Kidney (tissue), 22 donors: ENCODE measurements at places on chromosomes 6 and 20. TPM values are rescaled to one million over a fixed set of nuclear protein-coding genes. Genes with fewer than 3 reads are reported as not detected.

DNA sequence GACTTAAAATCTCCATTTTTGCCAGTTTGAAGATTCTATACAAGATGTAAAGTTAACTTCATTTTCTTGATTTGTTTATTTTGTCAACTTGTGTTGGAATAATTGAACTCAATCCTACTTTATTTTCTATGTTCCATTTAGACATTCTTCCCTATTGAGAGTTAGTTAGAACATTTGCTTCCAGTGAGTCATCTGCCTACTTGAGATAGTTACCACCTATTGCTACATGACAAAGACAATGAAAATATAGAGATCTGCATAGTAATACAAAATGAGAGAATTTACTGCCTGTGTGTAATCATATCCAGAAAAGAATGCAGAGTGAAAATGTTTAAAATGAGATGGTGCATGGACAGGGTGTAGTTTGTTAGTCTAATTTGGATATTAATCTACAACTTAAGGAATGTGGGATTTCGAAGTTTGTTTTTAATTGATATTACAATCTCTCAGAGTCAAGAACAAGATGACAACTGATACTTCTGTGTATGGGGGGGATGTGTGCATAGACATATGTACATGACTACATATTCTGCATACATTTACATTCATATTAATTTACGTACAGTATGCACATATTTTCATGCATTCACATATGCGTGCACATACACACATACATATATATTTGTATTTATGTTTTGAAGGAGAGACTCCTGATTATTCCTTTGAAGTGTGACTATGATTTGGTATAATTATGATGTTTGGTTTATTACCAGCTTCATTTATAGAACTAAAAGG lies 420.1 kb downstream of the NKAIN2 start:
- DNase-seq: no peak

- DNase-seq: no peak
These were observed 286.2 kb upstream of the EXOC2 start for GRCh38 chr6:978937-979685.

TAAR8 gene
- not detected for total RNA-seq

GRCh38 chr6:31116661-31117385 lies 2.2 kb downstream of the PSORS1C1 start:
- DNase-seq: peak; percentile 12

CD83 gene
- total RNA-seq: 4.0 TPM

BMP7 gene
- total RNA-seq: 1.6 TPM

GRCh38 chr6:28580475-28580874 lies 54.8 kb downstream of the GPX5 start:
- no peak for DNase-seq

PRL gene
- total RNA-seq: not detected

DNA sequence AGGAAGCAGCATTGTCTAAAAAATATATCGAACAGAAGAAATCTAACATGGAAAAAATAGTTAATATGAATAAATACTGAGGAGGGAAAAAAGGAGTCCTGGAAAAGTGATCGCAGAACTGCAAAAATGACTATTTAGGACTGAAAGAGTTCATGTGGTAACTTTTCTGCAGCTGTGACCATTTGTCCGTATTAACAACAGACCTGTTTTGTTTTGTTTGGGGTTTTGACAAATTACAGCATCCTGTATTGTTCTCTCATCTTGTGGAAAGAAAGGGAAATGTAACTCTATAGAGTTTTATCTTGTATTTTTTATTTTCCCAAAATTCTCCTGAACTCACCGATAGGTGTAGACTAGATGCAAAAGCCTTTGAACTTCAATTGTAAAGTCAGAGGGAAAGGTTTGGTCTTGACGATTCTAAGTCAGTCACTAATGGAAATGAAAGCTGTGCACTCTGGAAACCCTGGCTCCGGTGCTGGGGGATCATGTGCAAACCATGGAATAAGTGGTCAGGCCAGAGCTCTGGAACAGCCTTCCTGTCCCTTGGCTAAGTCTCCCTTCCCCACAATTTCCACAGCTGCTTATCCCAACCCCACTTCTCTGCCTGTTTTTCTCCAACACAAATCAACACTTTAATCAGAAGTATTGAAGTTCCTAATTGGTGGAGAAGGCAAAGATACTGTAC lies 51.2 kb upstream of the MARCKS start:
- no peak for DNase-seq

DNA sequence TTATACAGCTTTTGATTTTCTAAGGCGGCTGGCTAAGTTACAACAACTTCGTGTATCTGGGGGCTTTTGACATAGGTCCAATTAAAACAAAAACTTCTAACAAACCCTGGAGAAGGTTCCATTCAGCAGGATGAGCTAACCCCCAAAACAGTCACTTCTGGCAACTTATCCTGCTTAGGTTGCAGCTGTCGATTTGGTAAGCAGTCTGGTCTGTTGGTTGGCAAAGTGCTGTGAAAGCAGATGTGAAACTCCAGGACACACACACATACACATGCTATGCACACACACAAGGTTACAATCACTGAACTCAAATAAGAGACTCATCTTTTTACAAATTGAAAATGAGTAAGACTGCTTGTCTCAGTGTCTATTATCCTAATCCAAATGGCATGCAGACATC lies 119.0 kb upstream of the STMND1 start:
- no peak for DNase-seq

GPLD1 gene
- total RNA-seq: 0.94 TPM

- no peak for DNase-seq
These were observed 152.6 kb downstream of the BCKDHB start for GRCh38 chr6:80259118-80259517.

SLC13A3 gene
- total RNA-seq: 31.5 TPM

SRF gene
- total RNA-seq: 30.6 TPM

- DNase-seq: no peak
These were observed 109.3 kb downstream of the THBS2 start for GRCh38 chr6:169144356-169144755.

IMPG1 gene
- not detected for total RNA-seq

PDE7B gene
- 15.4 TPM for total RNA-seq

DNA sequence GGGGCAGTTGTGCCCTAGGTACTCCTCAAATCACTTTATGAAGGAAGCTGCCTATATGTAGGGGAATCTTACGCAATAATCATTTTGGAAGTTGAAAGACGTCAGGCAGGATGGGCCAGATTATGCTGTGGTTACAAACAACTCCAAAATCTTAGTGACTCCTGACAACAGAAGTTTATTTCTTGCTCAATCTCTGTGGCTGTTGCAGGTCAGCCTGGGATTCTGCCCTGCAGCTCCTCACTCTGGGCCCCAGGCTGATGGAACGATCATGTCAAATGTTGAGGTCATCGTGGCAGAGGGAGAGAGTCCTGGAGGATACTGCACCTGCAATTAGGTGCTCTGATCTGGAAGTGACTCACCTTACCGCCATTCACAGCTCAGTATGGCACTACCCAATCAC lies 88.4 kb downstream of the ZDHHC14 start:
- no peak for DNase-seq

DNA sequence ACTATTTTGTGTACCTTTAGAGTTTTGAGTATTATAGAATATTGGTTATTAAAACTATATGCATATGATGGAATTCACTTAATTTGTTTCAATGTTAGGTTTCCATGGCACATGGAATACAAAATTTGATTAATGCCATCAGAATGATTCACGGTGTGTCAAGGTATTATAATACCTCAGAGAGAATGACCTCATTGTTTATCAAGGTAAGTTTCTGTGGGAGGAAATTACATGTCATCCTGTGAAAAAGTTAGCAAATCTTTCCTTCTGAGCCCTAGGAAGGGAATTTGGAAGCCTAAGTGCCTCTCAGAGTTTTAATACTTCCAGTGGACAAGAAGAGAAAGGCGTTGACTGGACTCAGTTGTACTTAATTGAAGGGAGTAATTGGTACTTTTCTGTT lies 40.8 kb downstream of the DNAH8 start:
- no peak for DNase-seq

DNA sequence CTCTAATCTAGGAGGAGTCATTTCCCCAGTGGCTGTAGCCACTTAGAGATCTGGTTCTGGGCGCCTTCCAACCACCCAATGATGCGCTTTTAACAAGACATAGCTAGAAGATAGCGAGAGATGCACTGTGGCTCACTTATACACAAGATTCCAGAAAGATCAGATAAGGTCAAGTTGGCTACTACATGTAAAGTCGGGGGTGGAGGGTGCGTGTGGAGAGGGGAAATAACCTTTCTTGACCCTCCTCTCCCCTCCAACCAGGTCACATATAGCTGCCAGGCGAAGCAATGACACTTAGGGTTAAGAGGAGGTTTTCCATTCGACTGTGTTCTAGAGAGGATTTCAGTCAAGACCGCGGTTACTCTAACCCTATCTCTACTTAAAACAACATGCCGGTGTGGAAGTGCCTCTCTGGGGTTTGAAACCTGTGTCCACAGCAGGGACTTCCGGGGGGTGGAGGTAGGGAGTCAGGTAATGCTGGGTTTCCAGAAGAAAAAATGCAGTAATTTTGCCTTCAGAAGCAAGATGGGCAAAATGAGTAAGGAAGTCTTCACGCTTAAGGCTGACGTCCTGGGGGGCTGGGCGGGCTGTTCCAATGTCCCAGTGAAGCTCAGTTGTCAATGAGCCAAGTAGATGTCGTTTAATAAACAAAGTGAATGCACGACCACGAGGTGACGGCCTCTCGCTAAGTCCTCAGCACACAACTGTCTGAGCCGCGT lies 1.8 kb upstream of the SIM1 start:
- no peak for DNase-seq

SLC17A2 gene
- total RNA-seq: 0.76 TPM

DNA sequence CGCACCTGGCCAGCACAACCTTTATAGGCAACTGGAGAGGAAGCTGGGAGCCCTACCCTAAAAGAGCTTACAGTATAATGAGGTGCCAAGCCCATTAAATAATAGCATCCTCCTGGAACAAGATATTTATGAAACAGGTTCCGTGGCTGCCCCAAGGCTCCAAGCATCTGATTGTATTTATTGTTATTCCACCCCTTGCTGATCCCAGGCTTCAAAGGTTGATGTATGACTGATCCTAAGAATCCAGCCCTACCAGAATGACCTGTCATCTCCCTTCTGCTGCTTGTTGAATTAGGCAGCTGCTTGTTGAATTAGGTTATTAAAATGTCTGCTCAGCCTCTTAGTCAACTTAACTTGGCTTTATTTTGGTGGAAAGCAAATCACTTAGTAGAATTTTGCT lies 35.2 kb upstream of the SASH1 start:
- no peak for DNase-seq

DNA sequence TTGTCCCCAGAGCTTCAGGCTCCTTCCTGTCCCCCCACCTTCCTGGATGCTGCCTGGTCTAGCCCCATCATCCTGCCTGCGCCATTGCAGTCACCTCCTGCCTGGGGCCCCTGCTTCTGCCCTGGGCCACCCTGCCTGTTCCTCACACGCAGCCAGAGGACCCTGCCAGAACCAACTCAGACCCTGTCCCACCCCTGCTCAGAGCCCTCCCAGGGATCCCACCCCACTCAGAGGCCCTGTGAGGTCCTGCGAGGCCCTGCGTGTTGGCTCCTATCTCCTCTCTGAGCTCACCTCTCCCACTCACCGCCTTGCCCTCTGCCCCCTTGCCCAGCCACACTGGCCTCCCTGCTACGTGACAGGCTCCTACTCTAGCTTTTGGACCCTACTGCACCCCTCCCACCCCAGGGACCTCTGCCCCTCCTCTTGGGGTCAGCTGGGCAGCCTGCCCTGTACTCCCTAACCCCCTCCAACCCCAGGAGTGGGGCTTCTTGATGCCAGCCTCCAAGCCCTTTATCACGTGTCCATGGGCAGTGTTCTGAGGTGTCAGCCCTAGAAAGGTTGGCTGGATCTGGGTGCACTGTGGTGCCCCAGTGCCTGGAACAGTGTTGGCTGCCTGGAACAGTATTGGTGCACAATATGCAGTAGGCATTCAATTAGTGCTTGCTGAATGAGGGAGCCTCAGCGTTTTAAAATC lies 68.3 kb downstream of the CEBPB start:
- no peak for DNase-seq

KCNB1 gene
- total RNA-seq: 1.2 TPM

- DNase-seq: no peak
These were observed 1.6 kb downstream of the B4GALT5 start for GRCh38 chr20:49712118-49712517.

GRCh38 chr6:83872386-83873118 lies 13.1 kb downstream of the CYB5R4 start:
- DNase-seq: no peak

GRCh38 chr20:37651932-37652331 lies 41.9 kb upstream of the CTNNBL1 start:
- no peak for DNase-seq

SNX21 gene
- total RNA-seq: 23.2 TPM

WFDC11 gene
- not detected for total RNA-seq

DNA sequence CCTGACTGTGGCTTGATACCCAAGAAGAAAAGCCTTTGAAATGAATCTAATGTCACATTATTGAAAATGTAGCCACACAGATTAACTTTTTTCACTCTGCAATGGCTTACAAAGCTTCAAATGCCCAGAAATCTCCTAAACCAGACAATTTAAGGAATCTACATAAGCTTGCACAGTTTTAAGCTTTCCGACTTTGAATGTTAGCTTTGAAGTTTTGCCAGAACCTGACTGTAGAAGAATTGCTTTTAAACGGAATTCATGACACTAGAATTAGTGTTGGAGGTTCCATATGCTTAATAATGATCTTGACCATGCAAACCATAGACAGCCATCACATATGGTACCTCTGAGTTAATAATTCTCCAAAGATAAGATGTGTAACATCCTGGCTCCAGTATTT lies 798.5 kb upstream of the EPHA7 start:
- no peak for DNase-seq
